ENCODE measurements at places on chromosomes 3 and 15.

- DNase-seq: no peak
Measured at GRCh38 chr3:29447946-29448627, 167.2 kb downstream of the RBMS3 start.

GRCh38 chr3:102443021-102443420 lies 8.2 kb downstream of the ZPLD1 start:
- DNase-seq: no peak

GRCh38 chr3:57281715-57282114 lies 10.8 kb downstream of the ASB14 start:
- DNase-seq: peak; percentile 62

GRCh38 chr15:67511606-67512005 lies 9.3 kb upstream of the C15orf61 start:
- DNase-seq: no peak

DNA sequence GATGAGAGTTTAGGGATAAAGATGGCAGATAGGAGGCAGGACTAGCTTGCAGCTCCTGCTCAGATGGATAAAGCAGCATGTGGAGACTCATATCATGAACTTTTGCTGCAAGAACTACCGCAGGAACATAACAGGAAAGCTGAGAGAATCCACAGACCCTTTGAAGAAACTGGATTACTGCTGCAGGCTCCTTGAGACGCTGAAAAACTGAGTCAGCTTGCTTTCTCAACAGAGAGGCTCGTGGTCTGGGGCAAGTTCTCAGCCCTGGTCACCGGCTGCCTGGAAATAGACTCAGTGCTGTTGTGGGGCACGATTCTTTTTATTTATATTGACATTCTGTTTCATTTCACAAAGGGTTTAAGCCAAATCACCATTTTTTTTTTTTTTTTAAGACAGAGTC lies 28.8 kb upstream of the TRIM59 start:
- DNase-seq: no peak

Data from RCC 7860 (cell line).